NCI-H524 (cell line): ENCODE measurements at places on chromosomes 1 and 21.

DNA sequence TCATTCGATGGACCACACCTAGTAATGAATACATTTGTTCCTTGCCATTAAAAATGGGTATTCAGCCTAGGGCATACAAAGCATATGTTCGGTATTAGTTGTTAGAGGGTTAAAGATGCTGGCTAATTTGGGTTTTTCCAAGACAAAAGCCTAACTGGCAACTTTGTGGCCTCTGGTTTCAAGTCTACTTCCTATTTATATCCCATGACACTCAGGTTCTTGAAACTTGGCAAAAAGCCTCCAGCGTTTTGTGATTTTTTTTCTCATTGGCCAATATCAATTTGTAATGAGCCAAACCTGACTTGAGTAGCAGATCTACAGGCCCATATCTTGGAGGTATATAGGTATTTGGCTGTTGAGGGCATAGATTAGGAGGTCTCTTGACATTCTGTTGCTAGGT lies 75.3 kb downstream of the C1orf21 start:
- DNase-seq, result no peak

GRCh38 chr1:33060579-33061083 lies 20.3 kb upstream of the AZIN2 start:
- no peak for DNase-seq

GRCh38 chr1:202858789-202859414 lies 30.0 kb downstream of the RABIF start:
- DNase-seq, result no peak

DNA sequence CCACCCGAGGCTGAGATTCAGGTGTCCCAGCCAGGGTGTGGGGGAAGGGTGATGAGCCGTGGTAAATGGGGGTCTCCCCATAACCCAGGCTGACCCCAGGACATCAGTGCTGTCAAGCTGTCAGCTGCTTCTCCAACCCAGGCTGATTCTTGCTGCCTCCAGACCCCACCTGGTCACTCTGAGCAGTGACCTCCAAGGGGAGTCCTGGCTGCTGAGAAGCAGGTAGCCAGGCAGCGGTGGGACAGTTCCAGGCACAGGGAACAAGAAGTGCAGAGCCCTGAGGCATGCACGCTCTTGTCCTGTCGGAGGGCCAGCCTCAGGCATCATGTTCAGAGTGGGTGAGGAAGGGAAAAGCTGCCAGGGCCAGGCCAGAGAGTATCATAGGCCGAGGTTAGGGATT lies 1.1 kb downstream of the ESPN start:
- no peak for DNase-seq

DNA sequence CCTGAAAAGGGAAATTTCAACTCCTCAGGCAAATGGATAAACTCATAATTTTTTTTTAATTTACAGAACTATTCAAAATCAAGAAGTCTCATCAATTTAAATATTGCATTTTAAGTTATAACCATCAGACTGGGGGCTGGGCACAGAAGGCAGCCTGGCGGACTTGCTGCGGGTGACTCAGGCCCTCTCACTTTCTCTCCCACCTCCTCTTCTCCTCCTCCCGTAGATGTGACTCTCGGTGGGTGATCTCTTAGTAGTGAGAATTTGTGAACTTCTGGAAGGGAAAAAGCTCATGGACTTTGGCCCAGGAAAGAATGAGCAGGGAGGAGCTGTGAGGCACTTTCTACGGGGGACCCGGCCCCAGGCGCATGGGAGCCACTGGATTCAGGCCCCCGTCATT lies 32.9 kb downstream of the CLIC6 start:
- DNase-seq, result no peak

GRCh38 chr1:25844536-25845337 lies 14.5 kb downstream of the AUNIP start:
- no peak for DNase-seq

- DNase-seq, result no peak
Measured at GRCh38 chr1:191575180-191575579, 583.1 kb upstream of the RGS18 start.

- no peak for DNase-seq
Measured at GRCh38 chr1:9858293-9859035, 34.7 kb upstream of the CLSTN1 start.

- DNase-seq, result no peak
Measured at GRCh38 chr1:227424159-227424680, 105.9 kb upstream of the CDC42BPA start.

GRCh38 chr1:41053316-41053715 lies 31.8 kb upstream of the SLFNL1 start:
- no peak for DNase-seq

DNA sequence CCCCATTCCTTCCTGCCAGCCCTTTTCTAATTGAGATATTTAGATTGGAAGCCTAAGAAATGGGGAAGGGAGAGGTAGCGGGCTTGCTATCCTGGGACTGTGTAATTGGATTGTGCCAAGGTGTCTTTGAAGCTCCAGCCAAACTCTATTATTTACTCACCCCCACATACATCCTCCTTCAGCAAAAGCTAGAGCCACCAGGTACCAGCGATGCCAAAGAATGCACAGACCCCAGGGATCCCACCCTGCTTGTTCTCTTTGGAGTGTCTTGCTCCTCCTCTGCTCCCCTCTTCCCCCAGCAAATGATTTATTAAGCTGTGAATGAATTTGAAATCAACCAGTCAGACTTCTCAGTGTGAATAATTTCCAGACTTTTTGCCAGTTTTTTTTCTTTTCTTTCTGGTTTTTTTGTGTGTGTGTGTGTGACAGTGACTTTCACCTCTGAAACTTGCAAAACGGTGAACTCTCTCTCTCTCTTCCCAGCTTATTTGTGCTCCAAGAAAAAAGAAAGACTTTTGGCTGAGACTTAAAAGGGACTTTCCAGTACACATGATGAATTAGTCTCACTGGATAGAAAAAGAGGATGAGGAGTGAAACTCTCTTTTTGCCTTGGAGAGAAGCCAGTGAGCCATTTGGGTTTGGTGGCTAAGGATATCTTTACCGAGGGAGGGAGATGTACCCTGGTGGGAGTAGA lies 1.8 kb downstream of the VASH2 start:
- no peak for DNase-seq

- DNase-seq, result no peak
Measured at GRCh38 chr1:207221934-207222351, 99.5 kb upstream of the CD55 start.

- DNase-seq, result no peak
Measured at GRCh38 chr1:14845851-14846250, 247.4 kb downstream of the KAZN start.

DNA sequence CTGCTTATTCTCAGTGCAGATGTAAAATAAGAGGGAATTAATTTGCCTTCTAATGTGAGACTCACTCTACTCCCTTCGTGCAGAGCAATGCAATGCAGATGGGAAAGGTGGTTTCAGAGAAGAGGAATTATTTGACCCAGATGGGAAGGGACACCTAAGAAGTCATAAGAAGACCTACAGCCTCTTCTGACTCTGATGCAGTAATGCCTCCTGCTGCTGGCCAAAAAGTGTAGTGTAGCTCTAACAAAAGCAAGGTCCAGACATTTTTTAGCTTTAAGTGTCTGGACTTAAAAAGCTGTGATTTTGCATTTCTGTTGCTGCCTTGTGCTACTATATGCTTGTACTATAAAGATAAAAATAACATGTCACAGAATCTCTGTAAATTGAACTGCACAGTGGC lies 501.4 kb downstream of the TTLL7 start:
- peak; percentile 5 for DNase-seq

- no peak for DNase-seq
Measured at GRCh38 chr21:31182231-31183140, 144.2 kb upstream of the KRTAP19-8 start.

DNA sequence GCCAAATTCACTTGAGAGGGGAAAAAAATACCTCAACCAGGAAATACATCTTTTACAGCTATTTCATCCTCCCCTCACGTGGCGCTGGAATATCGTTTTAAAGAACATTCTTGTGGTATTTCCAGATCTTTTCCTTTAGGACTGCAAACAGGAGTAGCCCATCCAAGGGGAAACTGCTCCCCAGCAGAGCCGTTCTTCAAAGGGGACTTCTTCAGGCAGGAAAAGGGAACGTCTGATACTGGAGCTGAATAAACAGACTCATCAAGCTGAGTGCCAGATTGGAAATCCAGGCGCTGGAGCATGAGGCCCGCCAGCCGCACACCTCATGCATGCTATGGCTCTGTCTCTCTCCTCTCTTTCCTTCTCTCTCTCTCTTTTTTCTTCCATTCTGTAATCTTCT lies 34.0 kb upstream of the PROX1 start:
- DNase-seq, result no peak

DNA sequence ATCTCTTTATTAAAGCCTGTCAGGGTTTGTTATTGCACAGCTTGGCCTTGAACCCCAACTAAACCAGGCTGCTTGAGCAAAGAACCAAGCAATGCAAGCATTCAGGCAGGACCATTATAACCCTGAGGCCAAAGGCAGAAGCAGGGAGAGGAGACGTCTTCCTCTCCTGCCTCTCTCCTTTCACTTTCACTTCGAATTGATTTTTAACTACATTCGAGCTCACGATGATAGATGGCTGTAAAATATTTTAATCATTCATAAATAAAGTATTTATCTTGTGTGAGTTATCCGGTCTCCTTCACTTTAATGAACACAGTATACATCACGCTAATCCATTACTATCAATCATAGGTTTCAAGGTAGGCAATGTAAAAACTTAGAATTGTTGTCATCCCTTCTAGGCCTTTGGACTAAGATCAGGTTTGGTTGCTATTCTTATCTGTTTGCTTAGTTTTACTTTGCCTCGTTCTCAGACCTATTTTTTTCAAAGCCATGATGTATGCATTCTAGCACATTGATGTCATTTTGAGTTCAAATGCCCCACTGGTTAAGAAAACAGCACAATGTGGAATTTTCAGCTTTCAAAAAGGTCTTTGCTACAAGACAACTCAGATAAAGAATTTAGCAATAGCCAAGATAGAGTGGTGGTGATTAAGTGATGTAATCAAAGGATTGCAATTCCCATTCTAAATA lies 480.2 kb upstream of the RUNX1 start:
- DNase-seq, result no peak

DNA sequence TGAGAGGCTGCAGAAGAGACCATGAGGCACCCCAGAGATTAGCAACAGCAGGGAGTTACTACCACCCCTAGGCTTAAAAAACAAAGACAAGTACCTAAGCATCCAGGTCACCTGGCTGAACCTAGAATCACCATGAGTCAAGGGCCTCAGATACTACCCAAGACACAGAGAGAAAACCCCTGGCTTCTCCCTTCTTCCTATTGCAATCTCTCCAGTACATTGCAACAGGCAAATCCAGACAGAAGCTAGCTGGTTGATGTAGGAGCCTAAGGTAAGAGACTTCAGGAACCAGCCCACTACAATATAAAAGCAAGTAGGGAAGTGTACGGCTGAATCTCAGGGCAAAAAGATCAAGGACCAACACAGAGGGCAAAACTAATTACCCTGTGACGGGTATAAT lies 367.2 kb downstream of the PLPP3 start:
- DNase-seq, result no peak

GRCh38 chr1:17865912-17866739 lies 111.0 kb downstream of the ACTL8 start:
- DNase-seq, result no peak

DNA sequence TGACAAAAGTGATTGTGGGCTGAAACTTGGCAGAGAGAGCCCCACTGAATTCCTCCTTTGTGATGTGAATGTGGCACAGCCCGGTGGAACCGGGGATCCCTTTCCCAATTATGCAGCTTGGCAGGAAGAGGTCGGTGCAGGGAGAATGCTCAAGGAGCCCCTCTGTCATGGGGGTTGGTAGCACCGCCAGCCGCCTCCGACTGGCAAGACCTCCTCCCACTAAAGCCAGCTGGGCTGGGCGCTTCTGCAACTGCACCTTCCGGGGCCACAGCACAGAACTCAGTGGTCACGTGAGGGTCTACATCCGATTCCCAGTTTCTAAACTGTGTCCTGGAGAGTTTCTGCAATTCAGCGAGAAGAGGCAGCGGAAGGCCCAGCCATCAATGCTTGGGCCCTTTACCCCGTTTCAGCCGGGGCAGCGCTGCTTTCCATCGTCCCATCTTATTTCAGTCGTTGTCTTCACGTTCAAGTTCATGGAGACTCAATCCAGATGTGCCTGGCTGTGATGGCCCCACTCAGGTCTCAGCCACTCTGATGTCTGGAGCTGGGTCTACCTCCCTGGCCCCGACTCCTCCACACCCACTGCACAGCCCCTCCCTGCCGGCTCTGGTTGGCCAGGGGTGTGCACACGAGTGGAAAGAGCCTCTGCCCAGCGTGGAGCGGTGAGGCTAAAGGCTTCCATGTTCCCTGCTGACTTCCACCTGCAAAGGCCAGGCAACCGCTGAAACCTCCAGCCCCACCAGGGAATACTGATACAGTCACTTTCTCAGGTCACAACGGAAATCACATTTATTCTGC lies 39.8 kb upstream of the FHAD1 start:
- no peak for DNase-seq

GRCh38 chr1:26363549-26364448 lies 8.8 kb downstream of the ZNF683 start:
- peak; percentile 24 for DNase-seq

GRCh38 chr1:63821091-63822005 lies 47.5 kb downstream of the ROR1 start:
- peak; percentile 60 for DNase-seq

- no peak for DNase-seq
Measured at GRCh38 chr1:153337980-153338853, 10.4 kb downstream of the PGLYRP4 start.

- no peak for DNase-seq
Measured at GRCh38 chr1:185398022-185398421, 81.0 kb upstream of the IVNS1ABP start.
